ENCODE measurements at places on chromosomes 4 and X. TPM values are rescaled to one million over a fixed set of nuclear protein-coding genes. Genes with fewer than 3 reads are reported as not detected.
A peak's percentile ranks its signal among the peaks of the same experiment; 100 is the strongest.

RAPGEF2 gene
- polyA plus RNA-seq, result 5.3 TPM

FAM184B gene
- 0.04 TPM for polyA plus RNA-seq

DNA sequence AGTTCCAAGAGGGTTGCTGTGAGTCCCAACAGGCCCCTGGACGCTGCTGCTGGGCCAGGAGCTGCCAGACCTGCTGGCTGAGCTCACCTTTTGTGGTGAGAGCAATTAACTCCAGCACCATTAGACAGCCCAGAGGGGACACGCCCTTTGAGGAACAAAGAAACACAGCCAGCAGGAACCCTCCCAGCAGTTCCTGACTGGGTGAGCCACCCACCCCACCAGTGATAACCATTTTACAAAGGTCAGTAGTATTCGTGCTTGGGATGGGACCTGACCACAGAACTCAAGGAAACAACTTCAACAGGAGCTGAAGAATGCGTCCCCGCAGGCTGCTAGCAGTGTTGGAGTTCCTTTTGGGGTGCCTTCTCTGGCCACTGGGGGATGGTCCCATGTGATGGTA is 38.8 kb upstream of the AFAP1 start:
- DNase-seq, result no peak

- peak; percentile 30 for DNase-seq
Measured at GRCh38 chrX:38260231-38260630, 39.6 kb upstream of the SRPX start.

GRCh38 chrX:49292400-49293362 is 10.8 kb upstream of the GAGE10 start:
- DNase-seq, result no peak

GRCh38 chr4:39384563-39384962 is 18.4 kb upstream of the RFC1 start:
- DNase-seq, result no peak

Data from GM23248 (cell line).